Fibroblast of lung (primary cell): ENCODE measurements at places on chromosomes 13 and 19. TPM values are rescaled to one million over a fixed set of nuclear protein-coding genes. Genes with fewer than 3 reads are reported as not detected.

GRCh38 chr13:46567671-46568070 is 14.7 kb downstream of the LRCH1 start:
- no peak for DNase-seq

DNA sequence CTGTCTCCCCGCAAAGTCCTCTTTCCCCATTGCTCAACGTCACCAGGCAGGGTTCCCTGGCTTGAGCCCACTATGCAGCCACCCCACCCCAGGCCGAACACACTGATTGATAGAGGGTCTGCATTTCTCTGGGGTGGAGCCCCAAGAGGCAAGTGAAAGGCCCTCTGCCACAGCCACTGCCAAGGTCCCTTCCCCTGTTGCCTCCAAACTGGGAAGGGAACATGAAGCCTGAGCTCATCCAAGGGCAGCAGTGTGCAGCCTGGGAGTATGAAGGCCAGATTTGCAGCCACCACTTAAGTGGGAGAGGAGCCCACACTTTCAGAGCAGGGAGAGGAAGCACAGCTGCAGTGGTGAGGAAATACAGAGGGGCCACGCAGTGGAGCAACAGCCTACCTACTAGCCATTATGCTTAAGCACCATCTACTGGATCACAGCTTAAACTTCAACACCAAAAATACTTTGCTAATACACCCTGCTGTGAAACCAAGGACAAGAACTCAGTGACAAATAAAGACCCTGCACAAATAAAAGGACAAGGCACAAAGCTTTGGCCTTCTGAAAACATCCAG is 48.6 kb downstream of the UBL3 start:
- DNase-seq = no peak

DNA sequence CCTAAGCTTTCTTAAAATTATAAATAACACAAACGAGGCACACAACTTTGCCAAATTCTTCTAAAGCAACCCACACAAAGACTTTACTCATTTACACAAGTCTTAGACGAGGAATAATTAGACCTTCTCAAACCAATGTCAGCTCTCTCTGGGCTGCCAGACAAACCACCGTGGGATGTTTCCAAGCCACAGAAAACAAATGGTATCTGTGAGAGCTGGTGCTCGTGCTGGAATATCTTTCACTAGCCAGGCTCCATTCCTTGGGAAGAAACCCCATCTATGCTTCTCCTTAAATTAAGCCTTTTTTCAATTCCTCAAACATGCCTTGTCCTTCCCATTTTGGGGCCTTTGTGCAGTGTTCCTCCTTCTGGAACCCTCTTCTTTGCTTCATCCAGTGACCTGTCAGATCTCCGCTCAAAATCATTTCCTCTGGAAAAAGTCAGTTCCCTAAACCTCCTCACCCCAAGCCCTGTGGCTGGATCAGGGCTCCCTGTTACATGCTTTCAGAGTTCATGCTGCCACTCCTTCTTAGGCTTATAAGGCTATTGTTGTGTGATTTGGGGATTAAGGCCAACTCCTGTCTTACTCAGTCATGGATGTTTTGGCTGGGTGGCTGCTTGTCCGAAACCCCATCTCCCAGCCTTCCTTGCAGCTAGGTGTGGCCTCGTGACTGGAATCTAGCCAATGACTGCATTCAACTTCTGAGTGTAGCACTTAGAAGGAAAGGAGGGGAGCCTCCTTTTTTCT is 64.2 kb upstream of the GTF2F2 start:
- peak; percentile 72 for DNase-seq

GRCh38 chr13:49779721-49780120 is 12.8 kb downstream of the KPNA3 start:
- DNase-seq = no peak

The NTN5 gene
- total RNA-seq = under 0.01 and 0.51 TPM in 2 replicates

The PNPLA6 gene
- 61.9 and 89.2 TPM in 2 replicates for total RNA-seq

The C1QTNF9 gene
- total RNA-seq = under 0.01 TPM in 1 of 2 replicates, not detected in the other

DNA sequence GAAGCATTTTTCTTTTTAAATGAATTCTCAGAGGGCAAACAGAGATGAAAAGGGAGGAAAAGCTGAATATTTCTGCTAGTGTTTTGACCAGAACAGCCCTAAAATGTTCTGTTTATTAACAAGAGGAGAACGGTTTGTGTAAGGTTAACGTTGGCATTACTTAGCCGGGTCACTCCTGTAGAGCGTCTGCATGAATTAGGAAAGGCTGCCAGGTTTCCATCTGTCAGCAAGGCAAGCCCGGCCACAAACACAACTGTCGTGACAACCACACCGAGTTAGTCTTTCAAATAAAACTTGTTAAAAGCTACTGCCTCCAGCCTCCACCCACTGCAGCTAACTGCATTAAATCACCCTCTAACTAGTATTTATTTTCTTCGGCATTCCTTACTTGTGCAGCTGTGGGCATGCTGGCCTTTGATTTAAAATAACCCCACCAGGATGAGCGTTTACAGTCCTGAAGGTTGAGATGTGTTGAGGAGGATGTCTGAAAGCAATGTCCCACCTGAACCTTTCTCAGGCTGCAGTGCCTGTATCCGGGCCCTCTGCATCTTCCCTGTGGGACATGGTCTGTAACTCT is 527.9 kb downstream of the FGF9 start:
- peak; percentile 0 for DNase-seq

DNA sequence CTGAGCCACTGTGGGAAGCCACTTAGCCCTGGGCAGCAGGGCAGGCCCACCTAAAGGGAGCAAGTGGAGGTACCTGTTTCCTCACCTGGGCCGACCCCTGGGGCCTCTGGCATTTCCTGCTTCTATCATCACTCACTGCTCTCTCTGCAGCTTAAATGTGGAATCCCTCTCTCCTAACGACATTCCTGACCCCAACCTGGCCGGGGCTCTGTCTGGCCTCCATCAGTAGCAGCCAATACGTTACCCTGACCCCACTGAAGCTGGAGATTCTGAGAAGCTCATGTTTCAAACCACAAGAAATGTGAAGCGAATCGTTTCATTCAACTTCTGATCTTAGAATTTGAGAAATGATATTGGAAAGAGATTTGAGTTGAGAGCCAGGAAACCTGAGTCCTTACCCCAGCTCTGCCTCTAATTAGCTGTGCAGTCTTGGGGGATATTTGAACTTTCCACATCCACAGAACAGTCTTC is 39.9 kb downstream of the DOCK9 start:
- DNase-seq = peak; percentile 42

The KLK14 gene
- total RNA-seq = not detected in 2 replicates

DNA sequence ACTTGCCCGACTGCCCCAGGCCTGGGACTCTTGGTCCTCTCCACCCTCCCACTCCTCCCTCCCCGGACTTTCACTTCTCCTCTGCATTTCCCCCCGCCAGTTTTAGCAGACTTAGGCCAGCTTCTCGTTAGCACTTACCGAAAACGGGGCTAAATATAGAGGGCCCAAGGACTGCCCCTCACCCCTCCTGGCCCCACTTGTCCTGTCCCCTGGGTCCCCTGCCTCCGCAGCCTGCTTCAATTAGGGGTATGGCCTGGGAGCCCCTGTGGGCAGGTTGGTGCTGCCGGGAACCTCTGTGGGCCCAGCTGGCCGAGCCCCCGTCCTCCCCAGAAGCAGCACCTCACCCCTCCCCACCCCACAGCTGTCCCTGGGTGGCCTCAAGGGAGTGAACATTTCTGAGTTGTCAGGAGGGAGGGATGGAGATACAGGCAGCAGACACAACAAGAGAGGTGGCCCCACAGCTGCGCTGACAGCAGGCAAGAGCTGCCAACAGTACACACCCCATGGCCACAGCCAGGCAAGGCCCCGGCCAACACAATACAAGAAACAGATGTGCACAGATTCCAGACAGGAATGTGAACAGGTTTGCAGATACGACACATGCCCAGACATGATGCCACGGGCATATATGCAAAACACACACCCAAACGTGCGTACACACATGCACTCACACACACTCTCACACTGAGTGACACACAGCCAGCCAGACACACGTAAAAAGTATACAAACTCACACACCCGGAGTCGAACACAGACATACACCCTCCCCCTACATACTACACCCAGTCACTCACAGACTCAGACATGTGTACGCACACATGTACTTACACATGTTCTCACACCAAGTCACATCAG is 2.6 kb downstream of the POU2F2 start:
- peak; percentile 45 for DNase-seq

- DNase-seq = peak; percentile 5
Observed at GRCh38 chr13:77698201-77699058, 943 bp downstream of the SLAIN1 start.

DNA sequence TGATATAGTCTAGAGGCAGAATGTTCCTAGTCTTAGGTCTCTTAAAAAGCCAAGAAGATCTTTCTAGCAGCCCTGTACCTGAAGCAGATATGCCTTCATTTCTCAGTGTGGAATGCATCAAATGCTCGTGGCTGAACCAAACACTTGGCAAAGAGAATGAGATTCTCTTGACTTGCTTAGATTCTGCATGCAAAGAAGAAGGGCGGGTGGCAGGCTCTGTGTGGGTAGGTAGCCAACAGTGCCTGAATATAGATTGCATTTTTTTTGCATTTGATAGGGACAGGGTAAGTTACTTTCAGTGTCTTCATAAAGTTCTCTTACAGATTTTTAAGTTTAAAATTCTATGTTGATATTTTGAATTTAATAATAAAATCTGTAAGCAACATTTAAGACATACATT is 27.3 kb downstream of the IFT88 start:
- DNase-seq = no peak

DNA sequence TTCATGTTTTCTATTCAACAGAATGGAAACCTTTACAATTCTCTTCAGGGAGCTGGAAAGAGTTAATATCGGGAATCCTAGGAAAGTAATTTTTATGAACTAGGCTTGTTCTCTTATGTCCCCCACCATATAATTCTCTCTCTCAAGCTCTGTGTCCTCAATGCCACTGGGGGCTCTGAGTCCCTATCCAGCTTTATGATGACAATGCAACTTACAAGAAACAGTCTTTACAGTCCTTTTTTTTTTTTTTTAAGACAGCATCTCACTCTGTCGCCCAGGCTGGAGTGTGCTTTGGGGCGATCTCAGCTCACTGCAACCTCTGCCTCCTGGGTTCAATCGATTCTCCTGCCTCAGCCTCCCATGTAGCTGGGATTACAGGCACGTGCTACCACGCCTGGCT is 31.2 kb upstream of the TM9SF2 start:
- DNase-seq = no peak

DNA sequence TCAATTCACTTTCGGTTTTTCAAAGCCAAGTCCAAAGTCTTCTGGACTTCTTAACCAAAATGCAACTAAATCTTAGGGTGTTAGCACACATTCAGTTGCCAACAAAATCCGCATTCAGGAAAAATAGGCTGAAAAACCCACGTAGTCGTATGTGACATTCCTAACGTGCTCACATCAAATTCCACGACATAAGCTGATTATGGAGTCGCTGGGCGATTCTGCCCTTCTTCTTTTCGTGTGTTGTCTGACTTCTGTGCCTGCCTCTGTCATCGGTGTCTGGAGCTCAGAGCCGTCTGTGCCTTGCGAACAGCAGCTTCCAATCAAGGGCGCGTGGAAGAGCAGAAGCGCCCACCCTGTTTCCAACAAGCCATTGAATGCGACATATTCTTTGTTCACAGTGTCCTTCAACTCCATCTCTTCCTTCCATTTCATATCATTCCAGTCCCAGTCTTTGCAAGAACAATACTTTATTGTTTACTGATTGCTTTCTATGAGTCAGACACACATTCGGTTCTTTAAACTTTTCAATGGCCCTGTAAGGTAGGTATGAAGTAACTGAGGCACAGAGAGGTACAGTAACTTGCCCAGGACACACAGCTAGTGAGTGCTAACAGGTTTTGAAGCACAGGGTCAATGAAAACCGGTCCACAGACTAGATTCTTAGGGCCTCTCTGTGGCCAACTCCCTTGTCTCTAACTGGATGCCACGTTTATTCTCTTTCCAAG is 8.2 kb upstream of the ZNF507 start:
- DNase-seq = no peak

The TNPO2 gene
- 28.2 and 36.0 TPM in 2 replicates for total RNA-seq

The WTIP gene
- 38.5 and 49.0 TPM in 2 replicates for total RNA-seq

GRCh38 chr13:56352361-56352760 is 788.4 kb upstream of the PRR20A start:
- no peak for DNase-seq

GRCh38 chr19:45505151-45505995 is 1.9 kb upstream of the VASP start:
- peak; percentile 48 for DNase-seq

GRCh38 chr19:42315024-42315423 is 1.9 kb downstream of the TMEM145 start:
- no peak for DNase-seq

DNA sequence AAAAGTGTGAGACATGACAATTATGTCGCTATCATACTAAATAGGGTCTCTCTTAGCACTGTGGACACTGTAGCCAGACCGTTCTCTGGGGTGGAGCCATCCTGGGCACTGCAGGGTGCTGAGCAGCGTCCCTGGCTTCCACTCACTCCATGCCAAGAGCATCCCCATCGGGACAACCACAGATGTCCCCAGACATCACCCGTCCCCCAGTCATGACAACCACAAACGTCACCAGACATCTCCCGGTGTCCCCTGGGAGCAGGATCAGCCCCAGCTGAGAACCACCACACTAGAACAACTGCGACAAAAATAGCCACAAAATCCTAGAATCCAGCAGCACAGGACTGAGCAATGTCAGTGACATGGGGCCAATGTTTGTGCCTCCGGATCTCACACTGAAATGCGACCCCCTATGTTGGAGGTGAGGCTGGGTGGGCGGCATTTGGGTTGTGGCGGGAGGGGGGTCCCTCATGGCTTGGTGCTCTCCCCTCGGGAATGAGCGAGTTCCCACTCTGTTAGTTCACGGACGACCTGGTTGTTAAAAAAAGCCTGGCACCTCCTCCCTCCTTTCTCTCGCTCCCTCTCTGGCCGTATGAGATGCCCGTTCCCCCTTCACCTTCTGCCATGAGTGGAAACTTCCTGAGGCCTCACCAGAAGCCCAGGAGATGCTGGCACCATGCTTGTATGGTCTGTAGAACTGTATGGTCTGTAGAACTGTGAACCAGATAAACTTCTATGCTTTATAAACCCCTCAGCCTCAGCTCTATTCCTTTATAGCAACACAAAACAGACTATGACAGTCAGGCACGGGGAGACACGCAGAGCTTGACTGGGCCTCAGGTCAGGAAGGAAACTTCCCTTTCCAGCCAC is 93.9 kb downstream of the GADD45B start:
- no peak for DNase-seq

DNA sequence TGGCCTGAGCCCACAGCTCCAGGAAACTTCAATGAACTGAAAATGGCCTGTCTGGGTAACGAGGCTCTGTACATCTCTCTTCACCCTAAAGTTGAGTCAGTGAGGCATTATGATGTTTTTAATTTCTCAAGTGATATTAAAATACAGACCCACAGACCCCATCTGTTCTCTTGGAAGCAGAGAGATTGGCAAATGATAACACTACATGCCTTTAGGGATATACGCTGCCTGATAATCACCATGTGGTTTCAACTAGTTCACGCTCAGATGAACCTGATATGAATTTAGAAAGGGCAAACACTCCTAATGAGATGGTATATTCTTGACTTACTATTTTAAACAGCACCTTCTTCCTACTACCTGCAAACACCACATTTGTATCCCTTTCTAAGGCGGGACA is 127.5 kb downstream of the RFC3 start:
- DNase-seq = no peak

GRCh38 chr13:24313439-24313838 is 4.1 kb downstream of the C1QTNF9 start:
- DNase-seq = no peak

The ADGRE2 gene
- under 0.01 TPM in 2 replicates for total RNA-seq

The PALM3 gene
- 0.51 and 1.3 TPM in 2 replicates for total RNA-seq

- DNase-seq = no peak
Observed at GRCh38 chr13:77306458-77306857, 20.4 kb downstream of the MYCBP2 start.

- no peak for DNase-seq
Observed at GRCh38 chr19:38381138-38381537, 6.7 kb downstream of the GGN start.

The MEIS3 gene
- total RNA-seq = 40.3 and 57.8 TPM in 2 replicates

The ANKRD24 gene
- 2.3 and 2.6 TPM in 2 replicates for total RNA-seq

GRCh38 chr19:33998739-33999345 is 173.5 kb upstream of the LSM14A start:
- DNase-seq = peak; percentile 6

The BCAM gene
- 20.3 and 29.0 TPM in 2 replicates for total RNA-seq
